ENCODE measurements at places on chromosomes 4 and X.

DNA sequence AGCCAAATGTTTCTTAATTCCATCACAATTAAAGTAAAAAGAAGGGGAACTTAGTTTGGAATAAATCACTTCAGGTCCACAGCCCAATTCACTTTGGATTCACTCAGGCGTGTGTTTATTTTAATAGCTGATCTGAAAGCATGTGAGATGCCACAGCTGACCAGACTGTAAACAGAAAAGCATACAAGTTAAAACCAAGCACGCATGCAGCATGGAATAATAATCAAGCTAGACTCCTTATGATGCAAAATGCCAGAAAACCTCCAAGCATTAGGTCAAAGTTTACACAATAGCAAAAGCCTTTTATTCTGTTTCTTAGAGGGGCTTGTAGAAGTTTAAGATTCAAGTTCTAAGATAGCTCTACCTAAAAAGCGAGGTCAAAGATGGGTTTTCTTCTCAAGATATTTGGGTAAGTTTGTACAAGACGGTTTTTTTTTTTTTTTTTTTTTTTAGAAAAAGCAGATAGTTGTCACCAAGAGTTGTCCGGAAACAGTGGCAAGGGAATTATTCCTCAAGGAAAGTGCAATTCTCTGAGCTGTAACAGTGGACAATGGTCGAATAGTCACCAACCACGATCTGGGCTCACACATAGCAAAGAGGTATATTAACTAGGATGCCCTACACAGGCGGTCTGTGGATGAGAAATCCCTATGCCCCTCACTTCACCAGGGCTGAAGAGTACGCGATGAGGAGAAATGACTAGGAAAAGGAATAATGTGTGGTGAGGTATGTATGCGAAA, 763 bp upstream of the PRRG1 start:
- no peak for DNase-seq

DNA sequence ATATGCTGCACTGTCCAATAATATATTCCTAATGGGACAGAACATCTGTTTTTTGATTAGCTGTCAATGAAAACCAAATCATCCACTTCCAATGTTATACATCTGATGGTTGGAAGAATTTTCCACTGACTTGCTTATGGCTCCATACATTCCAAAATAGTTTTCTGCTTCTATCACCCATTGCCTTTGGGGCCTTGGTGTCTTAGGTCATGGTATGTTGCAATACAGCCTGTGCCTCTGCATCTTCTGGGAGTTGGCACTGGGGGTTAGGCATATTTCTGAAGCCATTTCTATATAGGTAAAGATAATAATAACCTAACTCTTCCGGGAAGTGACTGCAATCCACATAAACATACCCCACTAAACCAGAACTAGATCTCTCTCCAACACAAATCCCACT, 53.2 kb upstream of the NR3C2 start:
- DNase-seq = no peak

- no peak for DNase-seq
These were observed 15.6 kb downstream of the BST1 start for GRCh38 chr4:15718465-15718864.

GRCh38 chrX:47918274-47918673, 81.6 kb downstream of the ZNF81 start:
- no peak for DNase-seq

DNA sequence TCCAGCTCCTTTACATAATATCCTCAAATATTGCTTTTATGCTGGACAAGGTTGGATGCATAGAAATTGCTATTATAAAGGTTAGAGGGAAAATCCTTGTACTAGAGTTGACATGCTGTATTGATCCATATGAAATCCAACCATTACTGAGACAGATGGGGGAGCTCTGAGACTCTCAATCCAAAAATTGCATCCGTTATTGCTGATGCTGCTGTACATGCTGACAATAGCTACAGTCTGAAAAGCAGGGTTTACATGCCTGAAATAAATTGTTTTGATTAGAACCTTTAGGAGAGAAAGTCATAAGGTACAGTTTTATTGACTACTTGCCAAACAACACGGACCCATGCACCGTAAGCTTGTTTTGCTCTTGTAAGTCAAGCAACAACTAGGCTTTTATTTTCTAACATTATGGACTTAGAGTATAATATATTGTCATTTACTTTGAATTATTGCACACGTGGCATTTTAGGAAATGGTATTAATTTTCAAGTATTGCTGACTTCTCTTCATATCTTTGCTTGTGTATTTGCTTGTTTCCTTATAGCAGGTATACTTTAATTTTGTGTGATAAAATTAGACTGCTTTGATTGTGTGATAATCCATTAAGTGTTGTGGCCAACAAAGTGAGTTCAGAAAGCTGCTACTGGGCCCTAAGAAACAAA, 1365.2 kb downstream of the STIM2 start:
- DNase-seq = no peak

DNA sequence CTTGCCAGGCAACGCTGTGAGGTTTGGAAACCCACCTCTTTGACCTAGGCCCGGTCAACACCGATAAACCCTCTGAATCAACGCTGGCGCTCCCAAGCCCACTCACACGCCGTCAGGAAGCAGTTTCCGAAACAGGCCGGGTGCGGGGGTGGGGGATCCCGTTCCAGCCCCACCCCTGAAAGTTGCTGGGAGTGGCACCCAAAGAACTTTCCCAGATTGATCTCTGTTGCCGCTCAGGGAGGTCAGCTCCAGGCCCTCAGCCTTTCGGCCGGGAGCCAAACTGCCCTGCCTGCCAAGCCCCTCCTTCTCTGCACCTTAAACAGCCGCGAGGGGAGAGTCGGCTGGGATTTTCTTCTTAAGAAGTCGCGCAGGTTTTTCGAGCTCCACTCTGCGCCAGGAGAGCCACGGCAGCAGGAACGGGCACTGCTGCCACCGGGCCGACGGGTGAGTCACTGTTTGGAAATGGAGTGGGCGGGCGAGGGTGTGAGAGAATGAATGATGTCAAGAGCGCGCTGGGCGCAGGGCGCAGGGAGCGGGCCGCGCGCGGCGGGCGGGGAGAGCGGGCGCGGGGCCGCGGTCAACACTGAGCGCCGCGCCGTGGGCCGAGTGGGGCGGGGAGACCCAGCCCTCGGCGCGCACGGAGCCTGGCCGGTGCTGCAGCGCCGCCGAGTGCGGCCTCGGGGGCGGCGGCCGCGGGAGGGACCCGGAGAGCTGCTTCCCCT, at the start of gene SGMS2:
TSS of gene SGMS2 (plus strand) at position 583 of the 722 bp plus-strand sequence. CDS start 70,622 bp downstream, outside the sequence.
- peak; percentile 8 for DNase-seq

GRCh38 chr4:87555773-87556619, 26.8 kb upstream of the SPARCL1 start:
- no peak for DNase-seq

DNA sequence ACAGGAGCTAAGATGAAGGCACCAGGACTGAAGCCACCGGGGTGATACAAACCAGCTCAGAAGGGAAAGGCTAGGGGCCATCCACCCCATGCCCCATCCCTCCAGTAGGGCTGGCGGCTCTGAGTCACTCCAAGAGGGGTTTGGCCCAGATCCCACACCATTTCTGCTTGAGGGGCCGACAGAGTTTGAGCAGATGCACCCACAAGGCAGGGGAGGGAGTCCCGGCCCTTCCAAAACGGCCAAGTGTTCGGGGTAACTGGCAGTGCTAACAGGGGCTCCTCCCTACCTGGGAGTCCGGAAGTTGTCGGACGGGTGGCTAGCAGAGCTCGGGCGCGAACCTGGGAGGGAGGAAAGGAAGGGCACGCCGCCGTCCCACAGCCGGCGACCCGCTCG, 412 bp downstream of the SLC10A3 start:
- no peak for DNase-seq

Data from activated CD8-positive, alpha-beta memory T cell treated with anti-CD3 and anti-CD28 coated beads for 1 hour (primary cell).